ENCODE measurements at places on chromosomes 16 and 17.

- no peak for DNase-seq
Measured at GRCh38 chr17:69734656-69735055, 320.2 kb downstream of the MAP2K6 start.

DNA sequence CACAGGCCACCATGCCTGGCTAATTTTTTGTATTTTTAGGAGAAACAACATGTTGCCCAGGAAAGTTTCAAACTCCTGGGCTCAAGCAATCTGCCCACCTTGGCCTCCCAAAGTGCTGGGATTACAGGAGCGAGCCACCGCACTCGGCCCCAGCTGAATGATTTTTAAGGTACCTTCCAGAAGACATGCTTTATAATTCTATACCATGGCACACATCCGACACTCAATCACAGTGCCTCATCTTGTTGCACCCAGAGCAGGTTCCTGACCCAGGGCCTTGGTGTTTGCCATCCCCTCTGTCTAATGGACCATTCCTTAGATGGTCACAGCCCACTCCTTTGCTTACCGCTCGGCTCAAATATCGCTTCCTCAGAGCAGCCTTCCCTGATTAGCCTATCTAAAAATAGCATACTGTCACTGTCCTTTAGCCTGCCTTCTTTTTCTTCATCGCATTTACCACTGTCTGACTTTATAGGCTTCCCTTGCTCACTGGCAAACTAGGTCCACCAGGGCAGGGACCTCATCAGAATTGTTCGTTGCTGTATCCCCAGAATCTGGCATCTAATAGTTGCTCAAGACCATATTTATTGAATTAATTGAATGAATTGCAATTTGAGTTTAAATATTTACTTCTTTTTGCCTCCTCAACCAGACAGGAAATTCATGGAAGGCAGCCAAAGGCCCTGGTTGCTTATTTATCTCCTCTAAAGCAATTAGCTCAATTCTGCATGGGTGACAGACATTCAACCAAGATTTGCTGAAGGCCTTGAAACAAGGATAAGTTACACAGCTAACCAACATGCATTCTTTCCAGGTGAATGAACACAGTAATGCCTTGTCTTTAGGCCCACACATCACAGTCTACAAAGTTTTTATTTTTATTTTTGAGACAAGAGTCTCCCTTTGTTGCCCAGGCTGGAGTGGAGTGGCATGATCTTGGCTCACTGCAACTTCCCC, 6.3 kb upstream of the TENT4B start:
- DNase-seq, result no peak

GRCh38 chr16:55839115-55839514, 6.2 kb upstream of the CES1 start:
- DNase-seq, result no peak

DNA sequence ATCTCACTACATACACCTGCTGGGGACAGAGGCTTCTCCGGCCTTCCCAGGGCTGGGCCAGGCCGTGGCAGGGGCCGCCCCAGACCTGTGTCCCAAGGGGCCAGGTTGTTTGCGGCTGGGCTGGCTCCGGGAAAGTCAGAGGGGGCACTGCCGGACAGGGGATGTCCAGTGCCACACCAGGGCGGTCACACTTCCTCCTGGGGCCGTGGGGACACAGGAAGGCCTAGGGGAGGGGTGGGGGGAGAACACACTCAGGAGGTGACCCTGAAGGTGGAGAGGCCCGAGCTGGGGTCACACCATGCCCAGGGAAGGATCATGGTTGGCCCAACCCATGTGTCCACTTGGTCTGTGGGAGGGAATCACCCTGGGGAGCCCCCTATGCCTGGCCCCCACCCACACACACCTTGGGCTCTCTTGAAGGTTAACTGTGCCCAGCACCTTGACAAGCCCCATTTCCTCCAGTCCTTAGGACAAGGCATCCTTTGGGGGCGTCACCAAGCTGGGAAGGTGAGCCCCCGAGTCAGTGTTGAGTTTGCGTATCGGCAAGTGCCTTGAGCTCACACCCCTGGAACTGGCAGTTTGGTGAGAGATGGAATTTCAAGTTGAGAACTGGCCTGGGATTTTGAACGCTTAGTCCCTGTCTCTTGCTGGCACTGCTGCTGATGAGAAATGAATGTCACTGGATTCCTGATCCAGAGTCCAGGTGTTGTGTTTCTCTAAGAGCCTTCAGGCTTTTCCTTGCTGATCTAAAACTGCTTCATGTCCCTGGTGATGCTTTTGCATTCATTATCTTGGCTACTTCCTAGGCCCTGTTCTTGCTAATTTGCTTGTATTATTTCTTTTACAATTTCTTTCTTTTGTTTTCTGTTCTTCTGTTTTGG, 7.7 kb upstream of the ACTG1 start:
- DNase-seq, result no peak

- no peak for DNase-seq
Measured at GRCh38 chr17:45895969-45896785, 1.8 kb downstream of the MAPT start.

DNA sequence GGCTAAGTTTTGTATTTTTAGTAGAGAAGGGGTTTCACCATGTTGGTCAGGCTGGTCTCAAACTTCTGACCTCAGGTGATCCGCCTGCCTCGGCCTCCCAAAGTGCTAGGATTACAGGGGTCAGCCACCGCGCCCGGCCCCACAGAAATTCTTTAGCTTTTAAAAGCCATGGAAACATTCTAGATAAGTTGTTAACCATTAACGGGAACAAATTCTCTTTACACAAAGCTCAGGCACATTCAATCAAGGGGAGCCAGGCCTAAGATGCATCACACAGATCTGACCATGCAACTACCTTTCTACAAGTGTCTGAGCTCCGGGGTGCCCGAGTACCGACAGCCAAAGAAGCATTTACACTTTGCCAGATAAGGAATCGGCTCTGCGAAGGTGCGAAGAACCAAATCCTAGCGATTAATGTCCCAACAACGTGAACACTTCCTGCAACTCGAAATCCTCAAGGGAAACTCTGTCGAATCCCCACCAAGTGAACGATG, 1.0 kb downstream of the EMC8 start:
- DNase-seq, result peak; percentile 25

DNA sequence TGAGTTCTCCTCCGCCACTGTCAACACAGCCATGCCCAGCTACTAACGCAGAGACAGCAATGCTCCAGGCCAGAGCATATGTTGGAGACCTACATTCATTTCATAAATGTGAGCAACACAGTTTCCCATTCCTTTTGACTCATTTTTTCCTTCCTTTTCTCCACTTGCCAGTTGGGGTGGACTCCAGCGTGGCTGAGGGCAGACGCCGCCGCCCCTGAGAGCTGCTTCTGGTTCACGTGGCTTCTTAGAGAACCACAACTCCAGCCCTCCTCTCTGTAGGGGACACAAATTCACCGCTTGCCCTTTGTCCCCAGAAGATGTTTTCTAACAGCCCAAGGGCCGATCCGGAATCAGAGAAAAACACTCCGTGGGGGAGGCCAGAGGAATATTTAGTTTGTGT, 45.8 kb upstream of the ZCCHC14 start:
- DNase-seq, result peak; percentile 33

DNA sequence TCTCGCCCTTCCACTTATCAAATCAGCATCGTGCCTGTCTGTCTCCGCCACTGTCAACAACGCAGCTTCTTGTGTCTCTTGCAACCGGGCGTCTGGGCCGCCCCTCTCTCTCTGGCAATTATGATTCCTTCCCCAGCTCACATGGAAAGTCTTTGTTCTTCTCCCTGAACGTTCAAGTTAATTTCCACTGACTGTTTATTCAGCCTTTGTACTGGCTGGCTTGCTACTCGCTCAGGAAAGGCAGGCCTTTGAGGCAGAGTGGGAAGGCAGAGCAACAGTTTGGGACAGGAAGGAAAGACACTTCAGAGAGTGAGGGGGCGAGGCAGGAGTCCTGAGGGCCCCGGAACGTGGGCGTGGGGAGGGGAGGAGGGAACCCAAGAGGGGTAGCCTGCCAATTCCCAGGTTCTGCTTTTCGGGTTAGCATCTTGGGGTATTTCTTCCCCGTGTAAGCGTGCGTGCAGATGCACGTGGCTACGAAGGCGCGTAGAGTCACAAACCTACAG, 50.8 kb downstream of the AKAP1 start:
- DNase-seq, result no peak

DNA sequence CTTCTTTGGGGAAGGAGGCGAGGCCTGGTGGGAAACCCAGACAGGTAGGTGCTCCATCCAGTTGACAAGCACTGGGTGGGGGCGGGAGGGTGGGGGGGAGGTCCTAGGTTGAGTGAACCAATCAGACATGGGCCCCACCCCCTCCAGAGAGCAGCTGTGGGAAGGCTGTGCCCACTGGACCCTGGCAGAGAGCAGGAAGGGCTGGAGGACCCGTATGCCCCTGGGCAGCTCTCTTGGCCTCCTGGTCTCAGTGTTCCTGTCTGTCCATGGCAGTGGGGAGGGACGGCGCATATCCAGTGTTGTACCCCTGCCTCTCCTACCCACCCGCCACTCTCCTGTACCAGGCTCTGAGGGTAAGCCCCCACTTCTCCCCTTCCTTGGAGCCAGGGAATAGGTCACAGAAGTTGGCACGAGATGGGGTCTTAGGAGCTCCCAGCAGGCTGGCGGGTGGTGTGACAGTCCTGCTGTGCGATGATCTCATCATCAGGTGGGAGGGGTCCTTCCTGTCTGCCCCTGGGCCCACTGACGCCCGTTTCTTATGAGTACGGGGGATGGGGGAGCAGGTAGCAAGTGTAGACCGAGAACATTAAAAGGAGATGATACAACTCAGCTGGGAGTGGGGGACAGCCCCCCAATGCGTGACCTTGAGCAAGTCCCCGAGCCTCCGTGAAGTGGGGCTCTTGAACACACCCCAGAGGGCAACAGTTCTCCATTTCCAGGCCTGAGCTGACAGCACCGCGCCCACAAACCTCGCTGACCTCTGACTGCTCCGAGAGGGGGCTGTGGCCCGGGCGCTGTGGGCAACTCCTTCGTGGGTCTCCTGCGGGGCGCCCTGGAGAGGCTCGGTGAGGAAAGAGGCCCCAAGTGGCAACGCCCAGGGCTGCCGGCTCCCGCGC, 1.2 kb upstream of the ZFPM1 start:
- no peak for DNase-seq

- no peak for DNase-seq
Measured at GRCh38 chr17:8720596-8720995, 24.0 kb downstream of the CCDC42 start.

DNA sequence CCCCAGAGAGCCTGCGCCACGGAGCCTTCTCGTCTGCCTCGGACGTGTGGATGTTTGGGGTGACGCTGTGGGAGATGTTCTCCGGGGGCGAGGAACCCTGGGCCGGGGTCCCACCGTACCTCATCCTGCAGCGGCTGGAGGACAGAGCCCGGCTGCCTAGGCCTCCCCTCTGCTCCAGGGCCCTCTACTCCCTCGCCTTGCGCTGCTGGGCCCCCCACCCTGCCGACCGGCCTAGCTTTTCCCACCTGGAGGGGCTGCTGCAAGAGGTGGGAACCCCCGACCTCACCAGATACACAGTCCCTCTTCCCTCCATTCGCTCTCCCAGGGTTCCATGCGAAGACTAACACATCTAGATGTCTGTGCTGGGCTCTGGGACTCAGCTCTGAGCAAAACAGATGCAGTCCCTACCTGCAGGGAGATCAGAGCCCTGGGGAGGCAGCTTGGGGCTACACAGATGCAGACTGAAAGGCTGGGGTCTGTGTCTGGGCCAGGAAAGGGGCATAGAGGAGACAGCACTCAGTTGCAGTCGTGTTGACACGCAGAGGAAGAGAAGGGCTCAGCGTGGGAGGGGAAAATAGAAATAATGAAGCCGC, 3.7 kb downstream of the TNK1 start:
- DNase-seq, result no peak

DNA sequence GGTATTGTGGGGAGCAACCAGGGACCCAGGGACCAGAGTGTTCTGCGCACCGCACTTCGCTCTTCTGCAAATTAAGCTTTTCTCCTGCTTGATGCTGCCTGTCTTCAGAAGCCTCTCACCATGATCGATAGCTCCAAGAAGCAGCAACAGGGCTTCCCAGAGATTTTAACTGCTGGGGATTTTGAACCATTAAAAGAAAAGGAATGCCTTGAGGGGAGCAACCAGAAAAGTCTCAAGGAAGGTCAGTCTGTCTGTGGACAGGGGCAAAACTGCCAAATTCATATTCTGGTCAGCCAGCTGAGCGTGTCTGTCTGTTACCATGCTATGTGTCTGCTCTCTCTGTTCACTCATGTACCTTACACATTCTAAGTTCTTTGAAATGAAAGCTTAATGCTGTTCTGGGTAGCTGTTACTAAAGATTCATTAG, 115.7 kb downstream of the MRTFB start:
- no peak for DNase-seq

GRCh38 chr17:77637818-77638575, 320.5 kb upstream of the TNRC6C start:
- DNase-seq, result no peak

DNA sequence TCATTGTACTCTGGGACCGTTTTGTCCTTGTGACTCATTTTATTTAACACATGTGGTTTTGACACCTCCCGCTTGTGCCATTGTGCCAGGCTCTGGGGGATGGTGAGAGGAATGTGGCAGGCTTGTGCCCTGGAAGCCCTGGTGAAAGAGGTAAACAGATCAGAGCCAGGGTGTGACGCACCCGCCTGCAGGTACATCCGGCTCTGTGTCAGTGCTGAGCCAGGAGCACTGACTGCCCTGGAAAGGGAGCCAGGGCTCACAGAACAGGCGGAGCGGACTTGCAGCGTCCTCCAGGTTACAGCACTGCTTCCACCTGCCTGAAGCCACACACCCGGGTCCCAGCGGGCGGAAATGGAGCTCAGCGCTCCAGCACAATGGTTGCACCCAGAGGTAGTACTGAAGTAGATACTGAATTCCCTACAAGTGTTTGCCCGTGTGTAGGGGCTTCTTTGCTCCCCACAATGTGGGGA, 30.6 kb downstream of the CDRT15 start:
- DNase-seq, result no peak

DNA sequence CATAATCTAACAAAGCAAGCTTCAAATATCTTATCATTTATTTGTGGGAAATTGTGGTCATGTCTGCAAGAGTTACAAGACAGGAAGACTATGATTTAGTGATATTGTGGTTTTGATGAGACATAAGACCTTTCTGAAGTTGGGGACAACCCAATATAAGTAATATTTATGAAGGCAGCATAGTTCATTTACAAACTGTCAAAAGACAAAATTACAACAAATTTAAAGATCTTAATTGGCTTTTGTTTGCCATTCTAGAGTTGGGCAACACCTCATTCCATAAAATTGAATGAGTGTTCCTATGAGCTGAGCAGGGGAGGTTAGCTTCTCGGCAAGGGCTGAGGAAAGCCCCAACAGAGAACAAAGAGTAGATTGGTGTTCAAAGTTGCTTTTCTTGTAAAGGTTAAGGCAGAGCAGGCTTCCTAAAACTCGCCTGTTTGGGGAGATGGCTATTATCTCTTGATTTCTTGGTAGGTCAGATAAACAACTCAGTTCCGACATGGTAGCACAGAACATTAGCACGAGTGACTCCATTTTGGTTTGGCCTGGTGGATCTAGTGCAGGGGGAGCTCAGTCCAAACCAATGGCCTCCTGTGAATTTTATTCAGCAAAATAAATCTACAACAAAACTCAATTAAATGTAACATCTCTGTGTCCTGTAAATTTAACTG, 10.9 kb upstream of the MMD start:
- DNase-seq, result peak; percentile 55

DNA sequence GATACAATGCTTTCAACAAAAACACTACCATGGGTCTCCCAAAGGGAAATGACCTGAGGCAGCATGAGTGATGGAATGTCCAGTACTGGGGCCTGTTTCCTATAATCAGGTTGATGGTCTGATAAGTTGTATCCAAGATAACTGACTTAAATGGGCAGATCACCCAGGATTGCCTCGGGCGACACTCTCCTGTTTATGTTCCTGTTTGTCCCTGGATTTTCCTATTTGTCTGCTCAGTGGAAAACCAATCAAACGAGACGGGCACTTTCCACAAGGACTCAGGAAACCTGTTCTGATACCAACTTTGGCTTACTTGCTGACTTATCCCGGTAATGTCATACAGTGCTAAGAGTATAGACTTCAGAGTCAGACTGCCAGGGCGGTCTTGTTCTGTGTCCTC, 27.4 kb downstream of the USP43 start:
- no peak for DNase-seq

Measured in ELR (cell line).